ENCODE measurements at places on chromosomes 13 and 19.

GRCh38 chr13:93411186-93411680 is 184.6 kb downstream of the GPC6 start:
- DNase-seq, result no peak

DNA sequence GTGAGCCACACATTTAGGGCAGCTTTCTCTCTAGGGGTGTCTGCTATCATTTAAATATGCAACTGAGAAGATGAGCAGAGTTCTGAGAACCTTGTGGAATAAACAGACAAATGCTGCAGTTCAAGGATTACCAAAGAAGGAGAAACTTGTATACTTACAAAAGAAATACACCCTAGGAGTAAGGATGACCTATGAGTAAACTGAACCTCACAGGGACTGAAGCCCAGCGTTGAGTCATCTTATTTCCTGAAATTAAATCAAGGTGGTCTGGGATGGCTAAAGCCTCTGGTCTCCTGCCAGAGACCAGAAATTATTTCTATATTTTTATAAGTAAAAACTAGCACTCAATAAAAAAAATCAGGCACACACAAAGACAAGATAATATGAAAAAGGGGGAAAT is 40.1 kb downstream of the FAM216B start:
- no peak for DNase-seq

DNA sequence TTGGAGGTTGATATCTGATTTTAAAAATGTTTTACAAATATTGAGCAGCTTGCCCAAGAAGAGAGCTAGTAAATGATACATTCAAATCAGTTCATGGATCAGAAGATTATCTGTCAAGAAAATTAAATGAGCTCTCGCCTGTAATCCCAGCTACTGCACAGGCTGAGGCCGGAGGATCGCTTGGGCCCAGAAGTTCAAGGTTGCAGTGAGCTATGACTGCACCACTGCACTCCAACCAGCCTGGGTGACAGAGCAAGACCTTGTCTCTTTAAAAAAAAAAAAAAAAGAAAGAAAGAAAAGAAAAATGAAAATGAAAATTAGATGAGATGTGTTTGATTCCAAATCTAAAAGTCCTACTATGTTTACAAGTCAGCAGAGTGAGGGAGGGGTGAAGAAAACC is 2.4 kb downstream of the SPART start:
- no peak for DNase-seq

- DNase-seq, result no peak
Observed at GRCh38 chr19:9996541-9996940, 13.8 kb downstream of the COL5A3 start.

DNA sequence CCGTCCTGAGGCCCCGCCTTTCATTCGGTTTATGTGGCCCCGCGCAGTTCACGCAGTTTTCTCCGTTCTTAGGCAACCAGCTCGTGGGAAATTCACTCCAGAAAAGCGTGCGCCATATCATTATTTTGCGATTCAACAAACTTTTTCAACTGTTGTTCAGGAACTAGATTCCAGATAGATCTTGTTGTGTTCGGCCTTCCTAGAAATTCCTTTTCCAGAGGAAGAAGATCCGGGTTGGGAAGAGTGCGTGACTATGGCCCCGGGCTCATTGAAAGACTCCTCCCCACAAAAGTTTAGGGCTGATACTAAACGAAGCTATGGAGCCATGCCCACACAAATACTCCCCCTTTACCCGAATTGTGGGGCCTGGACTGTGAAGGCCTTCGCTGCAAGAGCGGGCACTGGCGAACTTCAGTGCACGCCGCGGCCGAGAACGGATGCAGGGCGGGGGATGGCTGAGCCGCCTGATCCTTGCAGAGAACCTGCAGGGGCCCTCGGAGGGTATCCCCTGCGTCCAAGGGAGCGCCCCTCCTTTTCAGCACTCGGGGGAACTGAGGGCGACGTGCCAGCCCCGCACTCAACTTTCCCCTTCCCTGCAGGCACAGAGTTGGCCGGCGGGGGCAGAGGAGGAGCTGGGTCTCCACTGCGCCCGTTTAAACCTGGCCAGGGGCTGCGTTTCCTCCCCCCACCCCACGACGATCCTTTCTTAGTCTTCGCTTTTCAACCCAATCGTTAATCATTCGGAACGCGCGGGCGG is 904 bp upstream of the SOX1 start:
- DNase-seq, result no peak

- DNase-seq, result no peak
Observed at GRCh38 chr19:49069026-49069425, 3.5 kb downstream of the KCNA7 start.

DNA sequence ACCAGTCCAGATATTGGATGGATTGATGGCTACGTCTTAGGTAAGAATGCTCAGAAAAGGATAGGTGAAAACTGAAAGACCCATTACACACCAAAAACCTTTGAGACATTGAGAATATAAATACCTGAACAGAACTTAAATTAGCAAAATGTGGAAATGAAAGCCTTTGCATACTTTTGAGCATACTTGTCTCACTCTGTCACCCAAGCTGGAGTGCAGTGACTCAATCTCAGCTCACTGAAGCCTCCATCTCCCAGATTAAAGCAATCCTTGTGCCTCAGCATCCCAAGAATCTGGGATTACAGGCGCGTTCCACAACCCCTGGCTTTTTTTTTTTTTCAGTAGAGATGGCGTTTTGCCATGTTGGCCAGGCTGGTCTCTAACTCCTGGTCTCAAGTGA is 695.3 kb downstream of the DACH1 start:
- no peak for DNase-seq

- no peak for DNase-seq
Observed at GRCh38 chr13:114027046-114027715, 53.3 kb upstream of the C13orf46 start.

- no peak for DNase-seq
Observed at GRCh38 chr13:39376076-39376475, 226.9 kb downstream of the LHFPL6 start.

GRCh38 chr13:21872795-21873194 is 201.9 kb downstream of the FGF9 start:
- DNase-seq, result no peak

DNA sequence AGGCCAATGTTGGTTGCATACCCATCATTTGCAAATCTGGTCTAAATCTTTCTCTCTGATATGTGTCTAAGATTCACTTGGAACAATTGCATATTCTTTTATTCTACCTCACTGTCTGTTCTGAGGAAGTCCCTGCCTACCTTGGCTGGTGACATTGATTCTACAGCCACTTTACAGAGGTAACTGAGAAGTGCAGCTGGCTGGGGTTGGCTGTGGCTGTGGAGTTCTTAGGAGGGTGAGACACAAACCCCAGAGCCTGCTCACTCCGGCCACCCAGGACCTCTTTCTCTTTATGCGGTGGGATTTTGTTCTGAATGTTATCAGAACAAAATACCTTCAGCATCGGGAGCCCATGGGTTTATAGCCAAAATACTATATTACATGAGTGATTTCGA is 54.5 kb upstream of the IRS2 start:
- no peak for DNase-seq

- DNase-seq, result no peak
Observed at GRCh38 chr19:21158523-21159135, 16.8 kb downstream of the ZNF431 start.

DNA sequence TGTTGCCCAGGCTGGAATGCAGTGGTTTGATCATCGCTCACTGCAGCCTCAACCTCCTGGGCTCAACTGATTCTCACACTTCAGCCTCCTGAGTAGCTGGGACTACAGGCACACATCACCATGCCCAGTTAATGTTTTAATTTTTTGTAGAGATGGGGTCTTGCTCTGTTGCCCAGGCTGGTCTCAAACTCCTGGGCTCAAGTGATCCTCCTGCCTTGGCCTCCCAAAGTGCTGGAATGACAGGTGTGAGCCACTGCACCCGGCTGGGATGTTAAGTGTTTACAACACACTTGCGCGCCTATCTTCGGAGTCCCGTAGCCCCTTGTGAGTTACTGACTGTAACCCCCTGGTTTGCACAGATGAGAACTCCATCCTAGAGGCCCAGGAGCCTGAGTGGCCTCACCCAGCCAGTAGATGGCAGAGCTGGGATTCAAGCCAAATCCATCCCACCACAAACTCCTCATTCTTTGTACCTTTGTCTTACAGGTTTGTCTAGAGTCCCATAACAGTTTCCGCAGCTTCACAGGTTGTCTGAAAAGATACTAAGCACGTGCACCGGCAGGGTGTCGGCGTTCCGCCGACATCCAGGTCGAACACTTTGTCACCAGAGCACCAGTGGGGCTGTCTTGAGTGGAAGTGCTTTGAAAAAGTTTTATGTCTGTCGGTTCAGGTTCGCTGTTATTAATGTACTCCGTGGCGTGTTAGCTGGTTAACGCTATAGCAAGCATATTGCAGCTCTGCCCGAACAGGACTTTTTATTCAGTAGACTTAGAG is 14.7 kb downstream of the MAG start:
- DNase-seq, result peak; percentile 56

GRCh38 chr19:58514564-58515022 is 2.8 kb upstream of the SLC27A5 start:
- no peak for DNase-seq

- DNase-seq, result no peak
Observed at GRCh38 chr13:28426381-28426780, 68.5 kb downstream of the FLT1 start.

DNA sequence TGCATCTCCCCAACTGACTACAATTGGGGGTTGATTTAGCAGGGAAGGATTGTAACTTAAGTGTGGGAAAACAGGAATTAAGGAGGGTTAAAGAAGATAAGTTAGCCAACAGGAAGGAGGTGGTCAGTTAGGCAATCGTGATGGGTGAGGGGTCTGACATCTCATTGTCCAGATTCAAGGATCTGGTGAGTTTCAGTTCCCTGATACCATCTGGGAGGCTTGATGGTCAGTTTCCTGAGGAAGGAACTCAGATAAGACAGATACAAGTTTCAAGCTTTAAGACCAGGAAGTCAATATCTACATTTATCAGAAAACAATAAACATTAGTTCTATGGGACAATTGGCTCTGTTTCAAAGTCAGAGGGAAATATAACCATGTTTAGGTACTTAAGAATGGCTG is 601.8 kb downstream of the SLITRK6 start:
- DNase-seq, result no peak

- no peak for DNase-seq
Observed at GRCh38 chr13:46775385-46776107, 21.4 kb downstream of the ESD start.

GRCh38 chr13:61727767-61728166 is 312.1 kb upstream of the PCDH20 start:
- DNase-seq, result no peak

- no peak for DNase-seq
Observed at GRCh38 chr19:24054044-24054935, 32.7 kb upstream of the ZNF254 start.

DNA sequence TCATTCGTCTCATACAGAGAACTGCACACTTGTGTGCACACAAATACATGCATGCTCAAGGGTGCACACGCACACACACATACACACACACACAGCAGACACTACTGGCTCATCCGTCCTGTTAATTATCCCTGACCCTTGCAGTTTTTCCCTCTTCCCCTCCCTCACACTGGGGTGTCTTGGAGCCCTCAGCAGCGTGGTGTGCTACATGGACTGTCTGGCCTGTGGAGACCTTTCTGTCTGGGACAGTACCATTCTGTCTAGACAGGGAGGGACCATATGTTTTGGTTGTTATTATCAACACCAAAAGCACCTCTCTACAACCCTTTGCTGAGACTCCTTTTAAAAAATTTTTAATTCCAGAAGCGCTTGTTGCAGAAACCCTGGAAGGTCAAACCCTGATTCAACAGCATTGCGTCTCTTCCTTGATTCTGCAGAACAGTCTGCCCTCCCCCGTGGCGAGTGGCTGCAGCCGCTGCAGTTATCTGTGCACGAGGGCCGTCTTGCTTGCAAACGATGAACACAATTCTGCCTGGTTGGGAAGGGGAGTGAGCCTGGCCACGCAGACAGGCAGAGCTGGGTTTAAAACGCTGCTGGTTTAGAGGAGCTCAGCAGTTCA is 374.0 kb downstream of the IRS2 start:
- peak; percentile 76 for DNase-seq

GRCh38 chr13:22061806-22062391 is 391.0 kb downstream of the FGF9 start:
- no peak for DNase-seq

GRCh38 chr19:21568816-21569493 is 63.6 kb downstream of the ZNF429 start:
- no peak for DNase-seq

- no peak for DNase-seq
Observed at GRCh38 chr19:40302224-40303011, 17.3 kb upstream of the AKT2 start.

- no peak for DNase-seq
Observed at GRCh38 chr19:18896421-18896841, 473 bp upstream of the CERS1 start.

- no peak for DNase-seq
Observed at GRCh38 chr19:12284631-12285030, 10.1 kb downstream of the ZNF44 start.

- no peak for DNase-seq
Observed at GRCh38 chr13:26780411-26780810, 19.8 kb upstream of the GPR12 start.

GRCh38 chr13:100297413-100297812 is 208.5 kb downstream of the PCCA start:
- no peak for DNase-seq

- DNase-seq, result no peak
Observed at GRCh38 chr19:35225951-35226350, 2.6 kb downstream of the FAM187B start.

DNA sequence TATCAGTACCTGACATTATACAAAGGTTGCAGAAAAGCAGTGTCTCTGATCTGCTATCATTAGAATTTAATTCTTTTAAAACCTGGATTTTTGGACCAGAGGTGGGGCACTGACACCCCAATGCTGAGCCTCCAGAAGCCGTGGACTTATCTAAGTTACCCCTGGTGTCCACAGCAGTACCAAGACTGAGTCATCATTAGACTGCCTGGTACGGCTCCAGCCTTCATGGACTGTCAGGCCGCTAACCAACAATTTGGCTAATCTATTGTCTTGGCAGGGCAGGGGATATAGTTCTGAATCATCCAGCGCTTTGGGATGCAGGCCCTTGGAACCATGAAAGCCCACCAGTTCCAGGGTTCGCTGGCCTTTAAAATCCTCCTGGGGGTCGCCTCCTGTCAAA is 78.3 kb downstream of the TSHZ3 start:
- no peak for DNase-seq

- DNase-seq, result no peak
Observed at GRCh38 chr13:60990032-60990733, 425.5 kb downstream of the PCDH20 start.

GRCh38 chr13:79141082-79141481 is 265.0 kb downstream of the RBM26 start:
- no peak for DNase-seq

DNA sequence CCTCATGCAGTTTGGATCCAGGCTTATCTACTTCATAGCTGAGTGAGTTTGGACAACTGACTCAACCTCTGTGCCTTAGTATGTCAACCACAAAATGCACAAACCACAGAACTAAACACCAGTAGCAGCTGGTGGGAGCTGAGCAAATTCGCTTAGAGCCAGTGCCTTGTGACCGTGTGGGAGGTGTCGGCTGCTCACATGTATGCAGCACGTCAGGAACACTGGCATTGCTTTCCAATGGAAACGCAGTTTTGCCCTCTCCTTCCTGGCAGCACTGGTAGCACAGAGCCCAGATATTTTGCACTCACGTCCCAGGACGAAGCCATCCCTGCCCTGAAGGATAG is 8.3 kb upstream of the NTN5 start:
- no peak for DNase-seq

Measured in Caco-2 (cell line).